Heart right ventricle (tissue), 16 donors: ENCODE measurements at places on chromosomes 12 and 14. TPM values are rescaled to one million over a fixed set of nuclear protein-coding genes. Genes with fewer than 3 reads are reported as not detected.

DNA sequence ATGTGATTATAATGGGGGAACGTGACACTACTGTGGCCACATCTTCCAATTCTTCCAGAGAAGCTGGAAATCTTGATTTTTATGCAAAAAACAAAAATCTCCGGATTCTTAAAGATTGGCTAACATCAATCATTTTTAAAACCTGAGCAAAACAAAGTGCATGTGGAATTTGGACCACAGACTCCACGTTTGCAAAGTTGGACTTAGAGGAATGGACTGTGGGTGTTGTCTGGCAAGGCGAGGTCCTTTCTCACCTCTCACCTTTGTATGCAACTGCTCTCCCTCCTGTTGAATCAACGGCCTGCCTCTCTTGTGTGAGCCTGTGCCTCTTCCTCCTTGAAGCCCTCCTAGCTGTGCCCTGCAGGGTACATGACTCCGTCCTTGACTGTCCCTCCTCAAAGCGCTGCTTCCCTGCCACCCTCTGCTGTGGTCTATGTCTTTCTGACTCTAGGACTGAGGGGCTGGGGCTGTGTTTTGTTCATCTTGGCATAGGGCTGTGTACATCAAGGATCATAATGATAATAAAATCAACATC is 122.4 kb downstream of the PHETA1 start:
- DNase-seq: no peak

DNA sequence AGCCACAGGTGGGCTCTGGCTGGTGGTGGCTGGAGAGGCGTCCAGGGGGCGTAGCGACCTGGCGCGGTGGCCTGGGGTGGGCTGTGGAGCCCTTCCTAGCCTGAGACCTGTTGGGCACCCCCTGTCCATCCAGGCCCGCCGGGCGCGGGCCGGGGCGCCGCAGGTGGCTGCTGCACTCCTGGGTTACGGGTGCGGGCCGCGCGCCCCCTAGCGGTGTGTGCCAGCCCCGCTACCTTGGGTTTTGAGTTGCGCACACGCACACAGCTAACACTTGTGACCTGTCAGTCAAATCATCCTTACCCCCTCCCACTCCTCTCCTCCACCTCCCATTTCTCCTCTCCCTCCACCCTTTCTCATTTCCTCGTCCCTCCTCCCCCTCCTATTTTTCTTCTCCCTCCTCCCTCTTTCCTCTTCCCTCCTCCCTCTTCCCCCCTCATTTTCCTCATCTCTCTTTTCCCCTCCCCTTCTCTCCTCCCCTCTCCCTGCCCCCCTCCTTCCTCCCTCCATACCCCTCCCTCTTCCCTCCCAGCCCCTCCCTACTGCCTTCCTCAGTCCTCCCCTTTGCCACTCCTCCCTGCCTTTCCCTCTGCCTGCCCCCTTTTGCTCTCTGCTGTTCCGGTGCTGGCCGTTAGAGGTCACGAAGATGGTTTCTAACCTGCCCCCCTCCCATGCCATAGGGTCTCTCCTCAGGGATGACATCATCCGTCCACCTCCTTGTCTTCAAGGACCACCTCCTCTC is 2.3 kb downstream of the MEG3 start:
- DNase-seq: no peak

DNA sequence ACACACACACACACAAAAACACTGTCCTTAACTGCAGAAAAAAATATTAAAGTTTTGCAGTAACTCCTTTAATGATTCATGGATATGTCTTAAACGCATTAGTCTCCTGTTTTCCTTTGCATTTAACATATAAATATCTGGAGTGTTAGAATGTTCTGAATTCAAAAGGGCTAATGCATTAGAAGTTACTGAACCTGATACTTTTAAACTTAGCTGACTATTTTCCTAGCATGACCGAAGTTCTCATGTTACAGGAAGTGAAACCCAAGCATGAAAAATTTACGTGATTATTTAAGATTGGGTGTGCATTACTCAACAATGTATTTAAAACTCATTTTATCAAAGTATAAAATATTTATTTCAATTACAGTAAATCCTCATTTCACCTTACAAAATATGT is 791.2 kb downstream of the FLRT2 start:
- no peak for DNase-seq

- no peak for DNase-seq
These were observed 9.3 kb upstream of the USP15 start for GRCh38 chr12:62250671-62251608.

- DNase-seq: no peak
These were observed 51.6 kb downstream of the GPATCH2L start for GRCh38 chr14:76203086-76204001.

DNA sequence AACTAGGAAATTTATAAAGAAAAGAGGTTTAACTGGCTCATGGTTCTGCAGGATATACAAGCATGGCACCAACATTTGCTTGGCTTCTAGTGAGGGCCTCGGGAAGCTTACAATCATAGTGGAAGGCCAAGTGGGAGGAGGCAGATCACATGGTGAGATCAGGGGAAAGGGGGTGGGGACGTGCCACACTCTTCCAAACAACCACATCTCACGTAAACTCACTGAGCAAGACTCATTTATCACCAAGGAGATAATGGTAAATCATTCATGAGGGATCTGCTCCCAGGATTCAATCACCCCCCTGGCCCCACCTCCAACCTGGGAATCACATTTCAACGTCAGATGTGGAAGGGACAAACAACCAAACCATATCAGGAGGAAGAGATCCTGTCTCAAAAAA is 35.8 kb downstream of the NUMB start:
- DNase-seq: no peak

DNA sequence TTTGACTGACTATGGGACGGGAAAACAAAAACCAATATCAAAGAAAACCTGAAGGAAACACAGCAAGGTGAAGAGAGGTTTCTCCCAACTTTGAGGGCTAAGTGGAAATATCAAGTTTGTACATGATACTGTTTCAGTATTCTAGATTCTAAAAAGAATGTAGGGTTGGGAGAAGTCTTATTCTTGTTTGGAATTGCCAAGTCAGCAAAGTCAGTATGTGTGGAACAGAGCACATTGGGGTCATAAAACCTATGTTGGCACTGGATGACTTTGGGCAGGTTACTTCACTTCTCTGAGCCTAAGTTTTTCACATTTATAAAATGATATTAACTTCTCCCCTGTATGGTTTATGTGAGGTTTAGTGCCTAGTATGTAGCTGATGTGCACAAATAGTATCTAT is 182.2 kb downstream of the ANO4 start:
- no peak for DNase-seq

The CLEC4C gene
- not detected for polyA plus RNA-seq

The ART4 gene
- 1.3 TPM for polyA plus RNA-seq

The TPPP2 gene
- 0.75 TPM for polyA plus RNA-seq

The EGLN3 gene
- polyA plus RNA-seq: 33.7 TPM

The NFATC4 gene
- 28.7 TPM for polyA plus RNA-seq

The SLCO1B1 gene
- polyA plus RNA-seq: not detected

The OR6C65 gene
- polyA plus RNA-seq: not detected
